ENCODE measurements at places on chromosomes 11 and 22.

- no peak for DNase-seq
Observed at GRCh38 chr11:118441770-118442275, 5.5 kb downstream of the KMT2A start.

DNA sequence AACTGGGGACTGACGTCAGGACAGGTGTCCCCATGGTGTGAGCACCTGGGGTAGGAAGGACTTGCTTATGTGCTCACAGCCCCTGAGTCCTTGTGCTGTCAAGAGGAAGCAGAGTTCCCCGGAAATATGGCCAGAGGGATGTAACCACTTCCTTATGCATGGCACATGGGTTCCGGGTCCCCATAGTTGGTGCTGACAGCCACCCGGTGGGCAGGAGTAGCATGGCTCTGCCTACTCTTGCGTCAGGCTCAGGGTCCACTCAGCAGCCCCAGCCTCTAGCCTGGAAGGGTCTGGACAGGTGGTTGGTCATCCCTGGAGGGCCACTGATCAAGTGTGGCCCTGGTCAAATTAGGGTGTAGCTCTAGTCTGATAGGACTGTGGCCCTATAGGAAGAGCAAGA lies 42.8 kb upstream of the CCND1 start:
- DNase-seq: no peak

- DNase-seq: no peak
Observed at GRCh38 chr11:58647141-58647699, 24.8 kb downstream of the CNTF start.

DNA sequence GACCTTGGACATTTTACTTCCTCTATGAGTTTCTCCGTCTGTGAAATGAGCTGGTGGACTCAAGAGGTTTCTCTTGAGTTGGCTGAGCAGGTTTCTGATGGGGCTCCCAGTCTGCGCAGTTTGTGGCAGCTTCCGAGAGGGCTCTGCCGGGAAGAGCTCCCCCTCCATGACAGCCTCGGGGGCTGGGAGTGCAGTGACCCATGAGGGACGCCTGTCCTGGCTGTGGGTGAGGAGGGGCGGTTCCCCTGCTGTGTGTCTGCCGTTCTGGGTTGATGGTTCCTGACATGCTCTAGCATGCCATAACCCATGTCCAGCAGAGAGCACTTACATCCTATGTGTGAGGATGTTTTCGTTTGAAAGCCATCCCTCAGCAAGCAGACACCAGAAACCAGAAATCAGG lies 14.8 kb downstream of the CSF2RB start:
- no peak for DNase-seq

DNA sequence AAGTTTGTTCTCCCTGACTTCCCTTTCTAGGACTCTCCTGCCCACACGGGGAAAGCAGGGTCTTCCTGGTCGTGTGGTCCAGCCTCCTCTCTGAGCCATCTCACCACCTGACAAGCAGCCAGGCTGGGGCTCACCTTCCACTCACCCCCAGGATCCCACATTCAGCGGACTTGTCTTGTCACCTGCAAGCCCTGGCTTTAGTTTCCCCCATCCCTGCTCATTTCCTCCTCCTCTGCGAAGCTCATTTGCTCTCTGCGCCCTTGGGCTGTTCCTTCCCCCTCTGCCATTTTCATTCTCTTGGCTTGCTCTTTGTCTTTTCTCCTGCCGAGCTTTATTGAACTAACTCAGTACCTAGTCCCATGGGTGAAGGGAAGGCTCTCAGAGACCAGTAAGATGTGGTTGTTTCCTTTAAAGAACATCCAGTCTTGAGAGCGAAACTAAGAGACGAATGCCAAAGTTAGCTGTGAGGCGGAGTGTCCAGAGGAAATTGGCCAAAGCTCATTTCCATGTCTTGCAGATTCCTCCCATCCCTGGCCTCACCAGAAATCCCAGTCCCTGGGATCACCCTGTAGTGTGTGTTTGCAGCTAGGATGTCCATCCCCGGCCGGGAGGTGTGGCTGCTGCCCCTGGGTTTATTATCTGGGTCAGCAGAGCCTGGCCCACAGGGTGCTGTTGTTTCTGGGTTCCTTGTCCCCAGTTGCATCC lies 2.0 kb downstream of the ST14 start:
- DNase-seq: no peak

DNA sequence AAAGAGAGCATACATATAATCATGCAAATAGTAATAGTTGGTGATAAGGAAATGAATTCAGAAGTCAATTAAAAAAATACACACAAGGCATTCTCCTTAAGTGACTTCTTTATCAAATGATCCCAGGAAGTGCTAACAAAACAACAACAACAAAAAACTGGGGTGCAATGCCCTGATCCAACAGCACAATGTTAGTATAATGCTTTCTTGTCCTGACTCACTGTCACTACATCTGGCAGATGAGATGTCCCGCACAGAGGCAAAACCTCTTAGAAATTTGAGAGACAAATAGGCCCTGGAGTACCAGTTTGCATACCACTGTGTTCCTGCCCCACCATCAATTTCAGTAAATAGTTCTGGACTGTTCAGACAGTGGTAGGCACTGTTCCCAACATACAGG lies 11.0 kb upstream of the AMBRA1 start:
- no peak for DNase-seq

DNA sequence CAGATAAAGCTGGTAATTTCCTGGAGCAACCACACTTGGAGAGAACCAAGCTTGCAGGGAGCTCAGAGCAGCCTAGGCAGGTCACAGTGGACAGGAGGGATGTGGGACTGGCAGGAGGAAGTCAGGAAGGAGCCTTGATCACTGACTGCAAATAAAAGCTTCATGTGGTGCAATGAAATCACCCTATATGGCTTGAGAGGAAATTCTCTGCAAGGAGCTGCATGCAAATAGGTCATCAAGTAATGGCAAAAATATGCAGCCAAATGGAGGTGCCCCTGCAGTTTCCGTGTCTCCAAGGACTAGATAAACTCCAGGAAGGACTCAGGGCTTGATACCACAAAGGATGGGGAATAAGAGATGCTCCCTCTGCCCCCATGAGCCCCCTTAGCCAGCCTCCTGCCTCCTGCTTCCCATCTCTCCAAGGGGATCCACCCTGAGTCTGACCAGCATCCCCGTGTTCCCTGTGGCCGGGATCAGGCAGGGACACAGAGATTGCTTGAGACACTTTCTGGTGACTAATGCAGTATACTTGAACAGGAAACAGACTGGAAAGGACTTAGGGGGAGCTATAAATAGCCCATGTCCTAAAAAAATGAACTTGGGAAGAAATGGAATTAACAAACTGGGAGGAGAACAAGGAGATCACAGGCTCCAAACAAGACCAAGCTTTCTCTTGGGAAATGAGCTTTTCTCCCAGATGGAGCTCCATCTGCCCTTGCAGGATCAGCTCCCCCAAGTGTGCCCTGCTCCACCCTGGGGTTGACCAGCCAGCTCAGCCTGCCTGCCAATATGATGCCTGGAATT lies 23.9 kb upstream of the MICAL2 start:
- DNase-seq: no peak

DNA sequence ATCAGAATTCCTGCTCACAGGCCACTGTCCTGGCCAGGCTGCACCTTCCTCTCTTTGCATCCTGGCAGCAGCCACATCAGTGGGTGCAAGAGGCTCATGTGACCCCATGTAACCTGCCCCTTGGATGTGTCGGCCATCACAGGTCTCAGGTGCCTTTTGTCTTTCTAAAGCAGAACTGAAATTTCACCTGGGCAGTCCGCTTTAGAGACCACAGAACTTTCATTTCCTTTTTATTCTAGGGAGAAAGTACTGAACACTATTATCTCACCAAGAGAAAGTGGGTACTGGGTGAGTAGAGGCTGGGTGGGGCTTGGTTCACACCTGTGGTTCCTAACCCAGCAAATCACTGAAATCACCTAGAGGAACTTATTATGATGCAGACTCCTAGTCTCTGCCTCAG lies 51.7 kb upstream of the NUP160 start:
- no peak for DNase-seq

GRCh38 chr11:119584193-119585042 lies 144.6 kb downstream of the NECTIN1 start:
- DNase-seq: peak; percentile 3

DNA sequence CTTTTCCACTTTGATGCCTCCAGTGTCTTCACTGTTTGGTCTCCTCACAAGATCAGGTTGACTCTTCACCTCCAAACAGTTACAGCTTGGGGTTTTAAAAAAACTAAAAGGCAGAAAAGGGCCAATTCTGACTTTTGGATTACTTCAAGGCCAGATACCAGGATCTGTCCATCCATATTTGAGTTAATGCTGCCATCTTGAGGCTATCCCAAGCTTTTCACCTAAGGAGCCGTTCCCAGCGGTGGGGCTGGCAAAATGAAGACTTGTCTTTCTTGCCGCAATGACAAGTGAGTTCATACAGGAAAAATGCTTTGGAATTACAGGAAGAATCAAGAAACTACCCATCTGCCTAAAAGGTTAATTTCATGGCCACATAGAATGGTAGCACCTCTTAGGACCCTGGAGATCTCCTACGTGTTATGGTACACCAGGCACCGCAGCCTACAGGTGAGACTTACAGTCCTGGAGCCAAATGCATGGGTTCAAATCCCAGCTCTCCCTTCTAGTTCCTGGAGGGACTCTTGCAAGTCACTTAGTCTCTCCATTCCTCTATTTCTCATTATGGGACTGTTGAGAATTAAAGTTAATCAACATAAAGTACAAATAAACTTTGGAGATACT lies 6.0 kb upstream of the OR5B21 start:
- DNase-seq: no peak

DNA sequence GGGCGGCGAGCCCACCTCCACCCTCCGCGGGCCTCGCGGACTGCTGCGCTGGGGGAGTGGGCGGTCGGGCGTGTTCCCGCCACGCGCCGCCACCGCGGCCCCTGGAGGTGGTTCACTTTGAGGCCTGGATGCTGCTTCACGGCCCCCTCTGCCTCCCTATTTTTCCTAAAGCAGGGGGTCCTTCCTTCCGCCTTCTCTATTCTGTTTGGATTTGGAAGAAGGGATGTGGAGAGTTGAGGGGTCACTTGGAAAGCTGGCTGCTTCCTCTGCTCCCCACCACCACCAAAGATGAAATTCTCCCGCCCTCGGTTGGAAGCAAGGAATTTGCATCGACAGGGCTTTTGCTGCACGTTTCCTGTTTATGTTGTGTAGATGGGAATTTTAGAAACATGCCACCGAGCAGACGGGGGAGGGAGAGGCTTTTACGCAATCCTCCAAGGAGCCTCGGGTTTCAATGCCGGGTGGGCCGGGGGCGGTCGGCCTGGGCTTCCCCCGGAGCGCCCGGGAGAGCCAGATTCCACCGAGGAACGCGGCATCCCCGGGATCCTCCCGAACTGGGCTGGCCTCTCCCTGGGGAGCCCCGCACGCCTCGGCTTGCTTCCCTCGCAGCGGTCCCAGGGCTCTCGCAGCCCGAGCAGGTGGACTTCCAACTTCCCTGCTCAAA lies 403 bp upstream of the SBF2 start:
- no peak for DNase-seq

DNA sequence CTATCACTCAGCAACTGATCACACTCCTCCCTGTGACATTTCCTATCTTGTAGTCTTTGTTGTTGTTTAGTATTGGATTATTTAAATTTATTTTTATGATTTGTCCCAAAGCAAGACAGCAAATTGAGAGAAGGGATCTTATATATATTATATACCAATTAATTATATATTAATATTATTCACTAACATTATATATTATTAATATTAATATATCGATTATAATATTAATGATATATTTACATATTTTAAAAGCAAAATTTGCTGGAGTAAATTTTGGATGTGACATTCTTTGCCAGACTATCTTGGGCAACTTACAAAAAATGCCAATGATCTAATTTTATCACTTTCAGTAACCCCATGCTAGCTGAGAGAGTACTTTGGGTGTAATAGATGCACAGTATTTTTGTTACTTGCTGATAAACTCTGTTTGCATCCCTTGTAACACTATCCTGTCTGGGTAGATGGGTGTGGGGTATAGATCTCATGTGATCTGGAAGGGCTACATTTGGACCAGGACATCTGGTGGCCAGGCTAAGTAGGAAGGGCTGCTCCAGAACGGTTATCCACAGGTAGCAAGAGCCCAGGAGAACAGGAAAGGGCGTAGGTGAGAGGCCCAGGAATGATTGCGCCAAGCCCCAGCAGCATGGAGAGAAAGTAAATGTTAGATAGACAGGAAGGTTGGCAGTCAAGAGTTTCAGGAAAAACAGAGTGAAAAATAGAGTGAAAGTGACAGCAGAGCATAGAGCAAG lies 608.6 kb upstream of the KIRREL3 start:
- no peak for DNase-seq

- no peak for DNase-seq
Observed at GRCh38 chr11:19827399-19828135, 114.9 kb downstream of the NAV2 start.

- no peak for DNase-seq
Observed at GRCh38 chr22:17046566-17047348, 38.0 kb upstream of the IL17RA start.

GRCh38 chr22:19105456-19105855 lies 16.8 kb downstream of the DGCR2 start:
- no peak for DNase-seq

- DNase-seq: no peak
Observed at GRCh38 chr11:28939381-28939780, 831.2 kb downstream of the METTL15 start.

- DNase-seq: no peak
Observed at GRCh38 chr11:101974255-101974654, 57.9 kb upstream of the ANGPTL5 start.

GRCh38 chr11:47189100-47189834 lies 3.0 kb upstream of the PACSIN3 start:
- DNase-seq: no peak

GRCh38 chr11:66912361-66912760 lies 45.8 kb downstream of the PC start:
- DNase-seq: no peak

DNA sequence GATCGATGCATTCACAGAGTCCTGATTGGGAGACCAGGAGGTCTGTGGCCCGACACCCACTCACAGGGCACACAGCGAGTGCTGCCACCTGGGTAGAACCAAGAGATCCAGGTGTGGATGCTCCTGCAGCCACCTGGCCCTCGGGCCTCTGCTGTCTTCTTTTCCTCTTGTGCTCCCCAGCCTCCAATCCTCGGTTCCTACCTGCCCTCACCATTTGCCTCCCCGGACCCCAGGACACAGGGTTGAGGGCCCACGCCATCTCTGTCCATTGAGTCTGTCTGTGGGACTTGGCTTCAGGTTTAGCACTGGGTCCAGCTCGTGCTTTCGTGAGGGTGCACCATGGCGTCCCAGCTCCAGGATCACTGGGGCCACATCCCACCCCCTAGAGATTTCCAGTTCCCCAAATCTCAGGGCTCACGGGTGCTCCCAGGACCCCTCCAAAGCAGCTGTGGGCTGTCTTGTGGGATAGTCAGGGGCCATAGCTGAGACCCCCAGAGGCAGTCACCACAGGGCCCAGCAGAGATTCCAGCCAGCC lies 591.1 kb downstream of the BRD1 start:
- DNase-seq: no peak

DNA sequence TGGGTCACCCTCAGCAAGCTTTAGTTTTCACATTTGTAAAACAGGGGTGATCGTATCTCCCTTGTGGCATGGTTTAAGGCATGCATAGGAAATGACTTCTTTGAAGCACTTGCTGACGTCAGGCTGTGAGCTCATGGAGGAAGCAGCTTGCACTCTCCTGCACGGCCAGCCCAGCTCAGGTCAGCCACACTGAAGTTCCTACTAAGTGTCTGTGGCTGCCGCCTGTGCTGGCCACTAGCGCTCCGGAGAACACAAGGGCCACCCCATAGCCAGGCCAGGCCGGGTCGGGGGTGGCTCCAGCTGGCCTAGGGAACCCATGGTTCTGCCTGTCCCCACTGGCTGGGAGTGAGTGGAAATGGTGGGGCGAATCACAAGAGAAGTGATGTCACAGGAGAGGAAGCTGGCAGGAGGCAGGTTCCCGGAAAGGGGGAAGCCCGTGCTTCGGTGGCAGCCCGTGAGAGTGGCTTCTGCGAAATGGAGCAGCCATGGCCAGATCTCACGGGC lies 28.2 kb downstream of the KCTD17 start:
- peak; percentile 63 for DNase-seq

GRCh38 chr22:23847310-23847920 lies 8.6 kb upstream of the DERL3 start:
- no peak for DNase-seq
